Right ventricle myocardium inferior (tissue), 1 donor: ENCODE measurements at places on chromosomes 6 and 20.

DNA sequence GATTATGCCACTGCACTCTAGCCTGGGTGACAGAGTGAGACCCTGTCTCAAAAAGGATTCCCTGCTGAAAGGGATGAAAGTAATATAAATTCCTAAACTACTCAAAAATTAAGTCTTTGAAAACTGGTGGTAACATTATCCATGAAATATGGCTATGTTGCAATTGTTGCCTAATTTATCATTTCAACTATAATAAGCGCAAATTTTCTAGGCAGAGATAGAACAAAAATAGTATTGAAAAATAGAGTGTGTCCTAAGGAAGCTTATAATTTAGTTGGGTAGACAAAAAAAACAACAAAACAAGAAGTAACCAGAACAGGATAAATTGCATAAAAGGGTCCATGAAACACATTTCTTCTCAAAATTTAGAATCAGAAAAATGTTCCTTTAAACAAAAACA, 68.0 kb downstream of the FKBP5 start:
- no peak for DNase-seq

- no peak for DNase-seq
Measured at GRCh38 chr20:58054780-58055373, 173.6 kb downstream of the ANKRD60 start.

DNA sequence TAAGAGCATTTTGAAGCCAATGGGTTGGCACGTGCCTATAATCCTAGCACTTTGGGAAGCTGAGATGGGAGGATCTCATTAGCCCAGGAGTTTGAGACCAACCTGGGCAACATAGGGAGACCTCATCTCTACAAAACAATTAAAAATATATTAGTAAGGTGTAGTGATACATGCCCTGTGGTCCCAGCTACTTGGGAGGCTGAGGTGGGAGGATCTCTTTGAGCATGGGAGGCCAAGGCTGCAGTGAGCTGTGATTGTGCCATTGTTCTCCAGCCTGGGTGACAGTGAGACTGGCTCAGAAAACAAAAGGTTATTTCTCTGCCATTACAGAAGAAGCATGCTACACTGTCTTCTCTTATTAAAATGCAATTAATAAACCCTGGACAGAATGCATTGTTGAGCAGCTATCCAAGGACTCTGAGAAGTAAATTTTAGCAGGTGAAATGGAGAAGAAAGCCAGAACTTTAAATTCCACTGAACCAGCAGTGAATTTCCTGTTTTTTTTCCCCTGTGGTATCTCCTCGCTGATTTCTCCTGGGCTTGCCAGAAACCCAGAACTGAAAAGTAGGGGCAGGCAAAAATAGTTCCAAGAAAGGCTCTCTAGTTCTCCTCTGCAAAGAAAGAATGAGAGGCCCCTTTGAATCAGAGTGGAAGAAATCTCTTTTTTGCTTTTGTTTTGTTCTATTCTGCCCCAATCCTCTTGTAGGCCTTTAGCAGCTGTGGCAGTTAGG, 8.4 kb downstream of the AMD1 start:
- no peak for DNase-seq

DNA sequence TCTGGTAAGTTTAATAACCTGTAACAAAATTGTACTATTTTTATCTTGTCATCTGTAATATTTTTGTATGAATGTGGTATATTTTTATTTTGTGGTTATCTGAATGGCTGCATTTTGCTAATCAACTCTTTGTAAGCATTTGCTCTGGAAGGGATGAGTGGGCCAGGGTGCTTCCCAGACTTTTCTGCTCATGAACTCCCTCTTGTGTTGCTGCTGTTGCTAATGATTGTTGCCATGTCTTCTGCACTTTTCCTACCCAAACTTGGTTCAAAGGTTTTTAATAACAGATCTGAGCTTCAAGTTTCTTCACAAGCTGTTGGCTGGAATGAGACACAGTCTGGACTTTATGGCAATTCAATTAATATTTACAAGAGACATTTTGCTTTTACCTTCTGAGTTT, 1005.7 kb downstream of the HACE1 start:
- no peak for DNase-seq

DNA sequence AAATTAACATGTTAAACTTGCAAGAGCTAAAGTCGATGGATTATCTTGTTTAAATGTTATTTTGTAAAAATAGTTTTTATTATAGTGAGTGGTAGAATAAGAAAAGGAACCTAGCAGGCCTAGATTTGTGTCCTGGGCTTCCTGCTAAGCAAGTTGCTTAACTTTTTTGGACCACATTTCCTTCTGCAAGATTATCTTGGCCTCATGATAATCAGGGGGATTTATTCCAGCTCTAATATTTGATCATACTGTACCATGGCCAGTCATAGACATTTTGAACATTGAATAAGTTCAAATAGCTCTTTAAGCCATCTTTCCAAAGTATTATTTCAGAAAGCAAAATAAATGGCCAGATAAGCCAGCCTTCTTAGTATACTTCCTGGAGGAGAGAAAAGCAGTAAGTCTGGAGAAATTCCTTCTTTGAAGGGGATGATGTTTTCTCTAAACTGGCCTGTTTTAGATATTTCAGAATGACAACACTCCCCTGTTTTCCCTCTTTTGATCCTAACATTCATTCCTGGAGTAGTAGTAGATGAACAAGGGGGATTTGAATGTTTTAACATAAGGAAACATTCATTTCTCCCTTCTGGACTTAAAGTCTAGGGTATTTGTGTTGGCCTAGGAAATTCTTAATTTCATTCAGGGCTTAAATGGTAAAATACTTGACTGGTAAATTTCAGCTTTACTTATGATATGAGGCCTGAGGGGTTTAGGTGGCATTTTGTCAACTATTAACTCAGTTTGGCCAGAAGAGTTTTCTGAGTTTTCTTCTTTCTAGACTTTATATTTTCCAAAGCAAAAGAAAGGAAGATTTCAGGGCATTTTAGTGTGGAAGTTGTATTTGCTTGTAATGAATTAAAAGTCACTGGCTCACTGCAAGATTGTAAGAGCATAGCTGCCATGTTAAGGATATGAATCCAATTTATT, 108.8 kb upstream of the SCGN start:
- no peak for DNase-seq

DNA sequence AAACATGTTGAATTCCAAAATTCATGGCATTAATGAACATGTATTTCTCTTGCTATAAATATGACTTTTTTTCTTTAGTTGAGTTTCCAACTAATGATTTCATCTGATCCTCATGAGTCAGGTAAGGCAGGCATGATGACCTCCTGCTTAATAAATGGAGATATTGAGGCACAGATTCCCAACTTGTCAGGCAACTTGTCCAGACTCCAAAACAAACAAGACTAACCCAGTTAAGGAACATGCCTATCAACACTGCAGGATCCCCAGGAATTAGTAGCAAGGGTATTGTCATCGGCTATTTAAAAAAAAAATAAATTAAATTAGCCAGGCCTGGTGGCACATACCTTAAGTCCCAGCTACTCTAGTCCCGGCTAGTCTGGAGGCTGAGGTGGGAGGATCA, 121.3 kb upstream of the SALL4 start:
- no peak for DNase-seq

GRCh38 chr6:117449549-117450439, 24.1 kb upstream of the ROS1 start:
- DNase-seq: no peak

DNA sequence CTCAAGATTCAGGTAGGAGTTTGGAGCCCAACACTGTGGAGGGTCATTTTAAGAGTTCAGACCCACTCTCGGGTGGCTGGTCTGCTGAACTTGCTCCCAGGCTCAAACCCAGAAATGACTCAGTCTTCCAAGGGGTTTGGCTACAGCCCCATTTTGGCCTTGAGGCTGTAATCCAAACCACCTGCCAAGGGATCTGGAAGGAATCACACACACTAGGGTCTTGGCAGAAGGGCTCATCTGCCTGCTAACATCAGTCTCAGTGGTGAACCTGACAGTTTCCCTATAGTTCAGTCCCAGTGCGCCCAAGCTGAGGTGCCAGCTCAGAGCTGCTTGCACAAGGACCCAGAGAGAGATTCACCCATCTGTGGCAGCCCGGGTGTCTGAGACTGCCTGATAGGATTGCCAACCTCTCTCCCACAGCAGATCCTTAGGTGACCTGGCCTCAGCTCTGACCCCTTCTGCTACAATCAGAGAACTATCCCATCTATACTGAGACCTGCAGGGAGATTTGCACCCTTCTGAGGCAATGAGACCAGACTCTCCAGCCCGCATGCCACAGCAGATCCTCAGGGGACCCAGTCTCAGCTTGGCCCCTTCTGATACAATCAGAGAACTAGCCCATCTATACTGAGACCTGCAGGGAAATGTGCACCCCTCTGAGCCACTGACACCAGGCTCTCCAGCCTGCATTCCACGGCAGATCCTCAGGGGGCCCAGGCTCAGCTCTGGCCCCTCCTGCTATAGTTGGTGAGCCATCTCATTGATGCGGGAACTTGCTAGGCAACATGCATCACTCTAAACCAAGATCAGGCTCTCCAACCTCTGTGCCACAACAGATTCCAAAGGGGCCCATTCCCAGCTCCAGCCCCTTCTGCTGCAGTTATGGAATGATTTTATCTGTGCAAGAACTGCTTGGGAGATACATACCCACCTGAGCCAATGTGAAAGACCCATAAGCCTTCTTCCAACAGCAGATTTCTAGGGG, 48.2 kb downstream of the THBS2 start:
- DNase-seq: no peak

DNA sequence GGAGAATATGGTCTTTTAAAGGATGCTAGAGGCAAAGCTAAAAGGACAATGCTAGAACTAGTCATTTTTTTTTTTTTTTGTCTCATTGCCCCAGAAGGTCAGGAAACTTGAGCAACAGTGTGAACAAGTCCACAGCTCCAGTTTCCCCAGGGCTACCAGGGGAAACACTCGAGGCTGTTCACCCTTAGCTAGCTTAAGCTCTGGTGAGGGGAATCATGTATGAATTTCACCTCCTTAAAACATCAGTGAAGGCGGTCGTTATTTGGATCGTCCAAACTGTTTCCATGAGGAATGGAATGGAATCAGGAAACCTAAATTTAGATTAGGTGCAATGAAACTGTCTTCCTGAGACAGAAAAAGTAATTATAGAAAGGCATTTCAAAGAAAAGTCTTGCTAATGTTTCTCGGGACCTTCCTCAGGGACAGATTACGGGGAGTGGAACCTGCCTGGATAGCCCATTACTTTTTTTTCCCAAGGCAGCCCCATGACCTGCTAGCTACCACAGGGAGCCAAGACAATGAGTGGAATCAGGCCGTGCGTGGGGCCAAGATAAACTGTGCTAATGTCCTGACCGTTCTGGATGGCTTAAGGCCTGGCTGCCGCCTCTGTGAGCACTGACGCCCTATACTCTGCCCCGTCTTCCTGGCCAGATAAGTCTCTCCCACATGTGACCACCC, 164.8 kb upstream of the SGK1 start:
- peak; percentile 77 for DNase-seq

- DNase-seq: no peak
Measured at GRCh38 chr6:56230976-56231566, 16.3 kb downstream of the COL21A1 start.

DNA sequence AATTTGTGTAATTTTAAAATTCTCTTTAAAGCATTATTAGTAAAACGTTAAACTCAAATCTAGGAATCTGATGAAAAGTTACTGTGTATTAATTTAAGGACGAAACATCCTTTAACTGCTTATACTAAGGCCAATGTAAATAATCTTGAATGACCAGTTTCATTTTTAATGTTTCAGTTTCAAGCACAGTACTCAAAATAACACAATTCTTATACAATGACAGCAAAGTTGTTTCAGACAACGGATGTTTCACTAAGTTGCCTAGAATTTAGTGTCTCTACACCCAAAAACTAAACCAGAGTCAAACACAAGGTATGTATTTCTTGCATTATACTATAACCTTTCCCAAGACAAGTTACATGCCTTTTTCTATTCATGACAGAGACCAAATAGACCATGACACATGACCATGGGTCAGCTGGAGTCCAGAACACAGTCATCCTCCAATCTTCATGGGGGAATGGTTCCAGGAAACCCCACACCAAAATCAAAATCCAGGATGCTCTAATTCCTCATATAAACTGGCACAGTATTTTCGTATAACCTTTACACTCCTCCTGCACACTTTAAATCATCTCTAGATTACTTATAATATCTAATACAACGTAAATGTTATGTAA, 7.7 kb downstream of the PHIP start:
- DNase-seq: no peak
